ENCODE measurements at places on chromosomes 2 and 18.

- no peak for DNase-seq
These were observed 20.7 kb upstream of the MFSD6 start for GRCh38 chr2:190387422-190387821.

GRCh38 chr2:224040753-224041152, 1.7 kb upstream of the SERPINE2 start:
- no peak for DNase-seq

GRCh38 chr2:197673106-197673505, 2.3 kb downstream of the RFTN2 start:
- DNase-seq, result no peak

DNA sequence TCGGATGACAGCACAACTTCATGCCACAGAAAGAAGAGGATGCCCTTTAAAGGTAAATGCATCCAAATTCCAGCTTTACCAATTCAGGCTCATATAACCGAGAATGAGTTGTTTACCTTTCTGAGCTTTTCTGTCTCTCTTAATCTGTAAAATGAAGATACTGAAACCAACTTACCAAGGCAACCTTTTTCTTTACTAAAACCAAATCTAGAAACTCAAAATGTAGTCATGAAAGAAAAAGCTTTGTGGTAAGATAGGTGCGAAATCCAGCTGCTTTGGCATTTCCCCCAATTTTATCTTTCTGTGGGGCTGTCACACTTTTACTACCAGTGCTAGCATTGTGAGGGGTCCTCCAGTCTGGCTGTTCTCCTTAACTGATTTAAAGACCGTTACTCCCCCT, 240.4 kb downstream of the IKZF2 start:
- no peak for DNase-seq

GRCh38 chr2:190996338-190996946, 17.5 kb downstream of the STAT1 start:
- peak; percentile 66 for DNase-seq

GRCh38 chr2:120712180-120712681, 23.4 kb upstream of the GLI2 start:
- no peak for DNase-seq

GRCh38 chr2:104033399-104033798, 820.5 kb upstream of the POU3F3 start:
- no peak for DNase-seq

DNA sequence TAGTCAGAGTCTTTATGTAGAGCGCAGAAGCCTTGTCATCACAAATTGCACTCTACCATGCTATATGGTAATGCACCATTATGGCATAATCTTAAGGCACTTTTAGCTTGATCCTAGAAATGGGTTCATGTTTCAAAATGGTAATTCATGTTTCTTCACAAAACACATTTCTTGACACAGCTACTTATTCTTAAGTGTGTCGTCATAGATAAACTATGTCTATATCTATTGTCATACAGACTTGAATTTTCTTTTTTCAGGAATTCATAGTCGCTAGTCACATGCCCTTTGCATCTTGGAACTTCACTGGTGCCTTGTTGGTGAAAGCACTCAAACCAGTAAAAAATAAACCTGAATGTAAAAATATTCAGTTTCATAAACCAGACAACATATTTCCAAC, 1578.2 kb downstream of the LRP1B start:
- no peak for DNase-seq

DNA sequence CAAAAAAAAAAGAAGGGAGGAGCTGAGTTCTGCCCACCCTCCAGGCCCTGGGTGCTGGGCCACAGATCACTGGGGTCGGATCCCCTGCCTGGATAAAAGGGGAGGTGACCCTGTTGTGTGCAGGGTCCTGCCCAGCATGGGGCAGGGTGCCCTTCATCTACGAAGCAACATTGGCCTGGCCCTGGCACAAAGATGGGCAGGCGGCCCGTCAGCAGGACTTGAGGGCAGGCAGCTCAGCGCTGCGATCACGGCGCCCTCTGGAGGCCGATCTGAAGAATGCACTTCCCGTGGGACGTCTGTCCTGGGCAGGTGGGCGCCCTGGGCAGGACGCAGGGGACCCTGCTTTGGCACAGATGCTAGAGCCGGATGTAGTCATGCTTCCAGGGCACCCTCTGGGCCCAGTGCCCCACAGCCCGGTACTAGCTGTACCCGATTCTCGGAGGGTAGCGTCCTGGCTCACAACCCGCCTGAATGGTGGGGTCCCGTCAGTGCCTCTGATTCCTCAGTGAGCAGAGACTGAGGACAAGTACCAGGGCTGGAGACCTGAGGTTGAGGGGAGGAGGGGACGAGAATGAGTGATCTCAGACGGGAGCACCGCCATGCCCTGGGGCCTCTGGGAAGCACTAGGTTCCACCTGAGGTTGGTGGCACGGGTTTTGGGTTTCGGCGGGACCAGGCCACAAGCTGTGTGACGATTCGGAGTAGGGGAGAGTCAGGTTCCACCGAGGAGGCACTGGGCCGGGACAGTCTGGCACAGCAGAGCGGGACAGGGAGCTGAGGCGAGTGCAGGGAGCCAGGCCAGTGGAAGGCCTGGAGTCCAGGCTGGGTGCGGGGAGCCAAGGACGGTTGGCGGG, 18.0 kb downstream of the ARID5A start:
- DNase-seq, result peak; percentile 90

All from AG20443 (cell line).